ENCODE measurements at places on chromosomes 16 and 17. TPM values are rescaled to one million over a fixed set of nuclear protein-coding genes. Genes with fewer than 3 reads are reported as not detected.

Gene QRICH2
- total RNA-seq, result 1.8 TPM

DNA sequence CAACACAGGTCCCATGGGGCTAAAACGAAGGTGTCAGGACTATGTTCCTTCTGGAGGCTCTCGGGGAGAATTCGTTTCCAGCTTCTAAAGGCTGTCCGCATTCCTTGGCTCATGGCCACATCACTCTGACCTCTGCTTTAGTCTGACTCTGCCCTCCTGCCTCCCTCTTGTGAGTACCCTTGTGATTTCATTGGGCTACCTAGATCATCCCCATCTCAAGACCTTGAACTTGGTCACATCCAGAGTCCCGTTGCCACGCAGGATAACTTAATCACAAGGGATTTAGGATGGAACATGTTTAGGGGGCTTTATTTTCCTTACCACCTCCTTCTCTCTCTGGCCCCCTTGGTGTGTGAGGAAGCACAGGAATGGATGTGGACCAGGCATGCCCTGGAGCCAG, 160.9 kb upstream of the PLCG2 start:
- DNase-seq, result no peak

DNA sequence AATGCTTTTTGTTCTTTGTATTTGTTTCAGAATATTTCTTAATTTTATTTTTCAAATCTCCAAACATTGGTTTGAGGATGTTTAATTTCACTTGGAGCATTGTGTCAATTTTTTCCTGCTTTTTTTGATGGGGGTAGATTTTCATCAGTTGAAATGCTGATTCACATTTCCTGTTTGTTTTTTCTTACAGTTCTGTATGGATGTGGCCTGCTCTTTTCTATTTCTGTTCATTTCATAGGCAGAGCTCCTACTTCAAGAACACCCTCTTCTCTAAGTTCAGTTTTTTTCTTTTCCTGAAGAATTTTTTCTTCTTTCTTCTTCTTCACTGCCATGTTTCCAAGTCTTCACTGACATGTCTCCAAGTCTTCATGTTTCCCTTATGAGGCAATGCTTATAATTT, 8.8 kb downstream of the MBTD1 start:
- DNase-seq, result no peak

GRCh38 chr17:48593840-48594537, 410 bp upstream of the HOXB5 start:
- no peak for DNase-seq

DNA sequence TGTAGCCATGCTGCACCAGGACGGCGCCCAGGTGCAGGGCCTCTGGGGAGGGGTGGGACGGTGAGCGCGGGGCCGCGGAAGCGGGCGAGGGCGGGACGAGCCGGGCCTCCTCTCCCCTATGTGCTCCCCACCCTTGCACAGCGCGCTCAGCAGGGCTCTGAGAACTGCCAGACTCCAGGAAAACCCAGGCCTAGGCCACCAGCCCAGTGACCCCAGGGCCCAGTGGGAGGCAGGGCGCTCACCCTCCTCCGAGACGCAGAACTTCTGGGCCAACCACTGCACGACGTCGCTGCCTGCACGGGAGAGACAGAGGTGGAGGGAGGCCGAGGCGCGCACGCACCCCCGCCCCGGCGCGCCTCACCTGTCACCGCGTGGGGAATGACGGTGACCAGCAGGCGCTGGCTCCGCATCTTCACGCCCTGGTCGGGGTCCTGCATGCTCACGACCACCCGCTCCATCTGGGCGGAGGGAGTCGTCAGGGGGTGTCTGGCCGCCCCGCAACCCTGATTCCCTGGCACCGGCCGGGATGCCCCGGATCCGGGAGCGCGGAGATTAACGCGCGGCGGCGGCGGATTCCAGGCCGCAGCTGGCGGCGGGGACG, 603 bp downstream of the RGS11 start:
- no peak for DNase-seq

- no peak for DNase-seq
These were observed 100.8 kb downstream of the SDR42E1 start for GRCh38 chr16:81910366-81910885.

Gene SLC7A6OS
- total RNA-seq, result 19.7 TPM

GRCh38 chr17:9529033-9529700, 46.5 kb downstream of the STX8 start:
- no peak for DNase-seq

DNA sequence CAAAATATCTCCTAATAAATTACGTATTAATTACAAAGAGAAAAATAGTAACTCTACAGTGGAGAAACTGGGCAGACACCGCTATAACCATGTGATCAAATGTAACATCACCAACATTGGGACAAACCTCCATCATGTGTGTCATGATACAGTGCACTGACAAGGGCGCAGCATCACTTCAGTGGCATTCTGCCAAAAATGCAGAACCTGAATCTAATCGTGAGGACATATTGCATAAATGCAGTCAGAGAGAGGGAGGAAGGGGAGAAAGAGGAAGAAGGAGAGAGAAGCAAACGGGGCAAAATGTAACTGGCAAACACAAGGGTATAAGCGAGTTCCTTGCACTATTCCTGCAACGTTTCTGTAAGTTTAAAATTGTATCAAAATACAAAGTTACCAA, 74.2 kb upstream of the MARCHF10 start:
- no peak for DNase-seq

Gene EVPLL
- not detected for total RNA-seq

GRCh38 chr17:39360537-39360936, 40.9 kb downstream of the FBXL20 start:
- DNase-seq, result no peak

Gene KRT36
- not detected for total RNA-seq

Gene YPEL2
- 53.6 TPM for total RNA-seq

DNA sequence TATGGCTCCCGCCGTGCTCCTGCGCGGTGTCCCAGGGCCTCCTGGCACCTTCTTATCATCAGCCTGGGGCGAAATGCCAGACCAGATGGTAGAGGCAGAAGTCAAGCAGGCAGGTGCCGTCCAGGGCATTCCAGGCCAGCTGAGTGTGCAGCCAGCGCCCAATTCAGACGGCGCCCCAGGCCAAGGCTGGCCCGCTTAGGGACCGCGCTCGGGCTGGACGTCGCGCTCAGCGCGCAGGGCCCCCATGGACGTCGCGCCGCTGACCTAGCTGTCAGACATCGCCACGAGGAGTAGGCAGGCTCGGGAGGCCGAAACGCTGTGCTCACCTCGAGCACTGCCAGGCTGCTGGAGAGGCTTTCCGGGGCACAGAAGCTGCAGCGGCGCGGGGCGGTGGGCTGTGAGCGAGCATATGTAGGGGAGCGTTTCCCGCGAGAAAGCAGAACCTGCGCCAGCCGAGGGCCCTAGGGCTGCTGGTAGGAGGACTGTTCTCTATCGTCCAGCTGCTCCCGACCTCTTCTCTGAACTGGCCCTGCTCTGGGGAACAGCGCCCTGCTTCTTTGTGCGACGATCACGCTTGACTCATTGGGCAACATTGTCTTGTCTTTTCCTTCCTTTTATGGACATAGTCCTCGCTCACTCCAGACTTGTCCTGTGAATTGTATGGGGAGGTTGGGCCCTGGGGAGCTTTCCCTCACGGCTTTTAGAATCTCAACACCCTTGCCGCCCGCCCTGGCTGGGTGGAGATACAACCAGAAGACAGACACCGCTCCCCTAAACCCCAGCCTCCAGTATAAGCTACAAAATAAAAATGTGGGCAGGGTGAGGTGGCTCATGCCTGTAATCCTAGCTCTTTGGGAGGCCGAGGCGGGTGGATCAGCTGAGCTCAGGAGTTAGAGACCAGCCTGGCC, 8.4 kb upstream of the CA4 start:
- DNase-seq, result no peak

DNA sequence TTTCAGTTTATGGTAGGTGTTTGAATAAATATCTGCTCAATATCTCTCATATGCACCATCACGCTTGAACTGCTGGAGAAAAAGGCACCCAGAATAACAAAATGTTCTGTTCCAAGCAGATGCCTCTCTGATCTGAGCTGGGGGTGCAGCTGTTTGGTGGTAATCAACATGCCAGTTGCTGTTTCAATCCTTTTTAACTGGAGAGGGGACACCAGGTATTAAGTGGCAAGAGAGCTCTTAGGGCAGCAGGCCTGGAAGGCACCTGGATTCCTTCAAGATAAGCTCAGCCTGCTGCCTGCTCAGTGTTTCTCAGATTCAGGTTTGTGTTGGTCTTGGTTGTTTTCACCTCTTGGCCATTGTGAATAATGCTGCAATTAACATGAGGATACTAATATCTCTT, 27.2 kb upstream of the VAT1L start:
- no peak for DNase-seq

- no peak for DNase-seq
These were observed at the start of gene ALOXE3 for GRCh38 chr17:8117980-8118768. TSS of gene ALOXE3 (minus strand) at chr17:8118514. CDS start at chr17:8117990, 524 bp downstream.

- DNase-seq, result peak; percentile 88
These were observed 463 bp downstream of the RILP start for GRCh38 chr17:1648963-1649843.

Gene KRT222
- total RNA-seq, result 2.0 TPM

Gene TP53TG3F
- total RNA-seq, result not detected

Gene BCAR1
- total RNA-seq, result 98.0 TPM

DNA sequence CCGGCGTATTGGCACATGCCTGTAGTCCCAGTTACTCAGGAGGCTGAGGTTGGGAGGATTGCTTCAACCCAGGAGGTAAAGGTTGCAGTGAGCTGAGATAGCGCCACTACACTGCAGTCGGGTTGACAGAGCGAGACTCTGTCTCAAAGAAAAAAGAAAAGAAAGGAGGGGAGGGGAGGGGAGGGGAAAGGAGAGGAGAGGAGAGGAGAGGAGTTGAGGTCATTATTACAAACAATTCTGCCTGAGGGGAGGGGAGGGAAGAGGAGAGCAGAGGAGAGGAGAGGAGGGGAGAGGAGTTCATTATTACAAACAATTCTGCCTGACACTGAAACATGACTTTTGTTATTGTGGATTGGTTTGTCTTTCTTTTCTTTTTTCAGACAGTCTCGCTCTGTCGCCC, 19.8 kb upstream of the ABCA5 start:
- DNase-seq, result no peak

- DNase-seq, result no peak
These were observed 190.9 kb downstream of the WWOX start for GRCh38 chr16:78290395-78290794.

Gene HOXB7
- total RNA-seq, result 9.8 TPM

DNA sequence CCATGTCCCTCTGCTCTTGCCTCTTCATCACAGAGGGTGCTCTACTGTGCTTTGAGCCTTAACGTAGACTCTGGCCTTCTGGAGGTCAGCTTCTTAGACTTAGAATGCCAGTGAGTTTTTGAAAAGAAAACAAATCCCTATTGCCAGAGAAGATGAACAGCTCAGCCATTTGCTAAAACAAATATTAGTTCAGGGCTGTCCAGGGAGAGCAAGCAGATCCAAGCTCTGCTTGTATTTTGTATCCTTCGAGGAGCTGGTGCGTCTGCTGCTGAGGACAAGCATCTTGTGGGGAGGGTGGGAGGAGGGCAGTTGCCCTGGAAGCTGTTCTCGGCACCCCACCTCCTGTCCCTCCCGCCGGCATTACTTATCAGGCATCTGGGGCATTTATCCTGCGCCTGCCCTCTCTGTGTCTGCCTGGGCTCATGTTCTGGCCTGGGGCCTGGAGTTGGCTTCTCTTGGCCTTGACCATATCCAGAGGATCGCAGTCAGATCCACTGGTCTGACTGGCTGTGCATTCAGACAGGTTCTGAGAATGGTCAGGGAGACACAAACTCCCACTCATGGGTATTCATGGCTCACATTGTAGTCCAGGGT, 173.1 kb upstream of the NLRP1 start:
- no peak for DNase-seq

Gene HBA2
- 91.3 TPM for total RNA-seq

Gene KRTAP9-8
- not detected for total RNA-seq

Gene CHST5
- not detected for total RNA-seq

Gene KRT31
- total RNA-seq, result not detected

Gene RBFOX1
- not detected for total RNA-seq

- no peak for DNase-seq
These were observed 178.2 kb upstream of the SOX9 start for GRCh38 chr17:71942626-71943025.

Gene OTOP2
- total RNA-seq, result not detected

Gene KREMEN2
- total RNA-seq, result not detected

Gene SLC38A8
- not detected for total RNA-seq

Gene HCRT
- total RNA-seq, result not detected

DNA sequence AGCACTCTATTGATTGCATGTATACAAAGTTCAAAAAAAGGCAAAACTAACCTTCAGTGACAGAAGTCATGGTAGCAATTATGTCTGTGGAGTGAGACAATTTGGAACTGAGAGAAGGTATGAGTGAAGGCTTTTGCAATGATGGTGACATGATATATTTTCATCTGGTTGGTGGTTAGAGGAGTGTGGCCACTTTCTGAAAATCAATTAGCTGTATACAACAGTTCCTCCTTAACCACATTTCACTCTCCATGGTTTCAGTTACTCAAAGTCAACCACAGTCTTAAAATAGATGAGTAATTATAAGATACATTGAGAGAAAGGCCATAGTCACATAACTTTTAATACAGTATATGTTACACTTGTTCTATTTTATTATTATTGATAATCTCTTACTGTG, 26.2 kb downstream of the ADAMTS18 start:
- DNase-seq, result no peak

Gene BCO1
- total RNA-seq, result 0.28 TPM

Gene ITGA2B
- 1.6 TPM for total RNA-seq

DNA sequence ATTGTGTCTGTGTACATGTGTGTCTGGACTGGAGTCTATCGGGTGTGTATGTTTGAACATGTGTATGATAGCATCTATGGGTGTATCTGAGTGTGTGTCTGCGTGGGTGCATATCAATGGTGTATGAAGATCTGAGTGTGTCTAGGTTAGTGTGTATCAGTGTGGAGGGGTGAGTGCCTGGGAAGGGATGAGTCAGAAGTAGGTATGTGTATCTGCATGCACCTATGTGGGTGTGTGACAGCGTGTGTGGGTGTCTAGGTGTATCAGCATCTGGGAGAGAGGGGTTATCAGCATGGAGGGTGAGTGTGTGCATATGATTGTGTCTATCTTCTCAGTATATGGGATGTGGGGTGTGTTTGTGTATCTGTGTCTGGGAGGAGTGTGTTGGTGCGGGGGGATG, 58.2 kb upstream of the LHX1 start:
- DNase-seq, result no peak

DNA sequence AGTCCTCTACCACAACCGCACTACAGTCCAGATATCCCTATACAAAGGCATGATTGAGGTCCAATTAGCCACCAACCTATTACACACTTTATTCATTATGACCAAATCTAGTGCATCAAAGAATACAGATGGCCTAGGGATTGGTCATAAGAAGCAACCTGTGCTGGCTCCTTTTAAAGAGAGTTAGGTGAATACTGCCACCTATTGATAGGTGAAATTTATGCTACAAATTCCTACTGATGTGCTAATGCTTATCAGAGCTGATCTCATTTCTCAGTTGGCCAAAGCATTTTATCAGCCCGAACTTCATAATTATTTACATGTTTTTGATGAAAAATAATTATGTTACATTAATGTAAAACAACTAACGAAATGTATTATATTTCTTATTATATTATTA, 166.3 kb downstream of the ANKFN1 start:
- DNase-seq, result no peak

Data from omental fat pad (tissue), 4 donors.